ENCODE measurements at places on chromosomes 11 and 22.

DNA sequence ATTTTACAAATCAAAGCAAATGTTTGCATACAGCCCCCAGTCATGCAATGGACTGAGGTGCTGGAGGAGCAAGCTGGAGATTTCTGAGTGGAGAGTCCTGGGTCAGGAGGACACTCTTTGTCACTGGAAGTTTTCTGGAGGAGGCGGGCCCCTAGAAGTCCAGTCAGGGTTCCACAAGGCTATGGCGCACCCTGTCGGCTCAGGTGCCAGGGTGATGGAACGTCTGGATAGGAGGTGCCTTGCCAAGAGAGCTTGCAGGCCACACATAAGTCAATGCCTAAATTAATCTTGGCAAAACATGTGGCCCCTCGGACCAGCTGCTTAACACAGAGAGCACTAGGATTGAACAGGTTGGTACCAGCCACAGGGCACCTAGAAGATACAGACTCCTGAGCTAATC, 174.7 kb upstream of the CADM1 start:
- no peak for DNase-seq

DNA sequence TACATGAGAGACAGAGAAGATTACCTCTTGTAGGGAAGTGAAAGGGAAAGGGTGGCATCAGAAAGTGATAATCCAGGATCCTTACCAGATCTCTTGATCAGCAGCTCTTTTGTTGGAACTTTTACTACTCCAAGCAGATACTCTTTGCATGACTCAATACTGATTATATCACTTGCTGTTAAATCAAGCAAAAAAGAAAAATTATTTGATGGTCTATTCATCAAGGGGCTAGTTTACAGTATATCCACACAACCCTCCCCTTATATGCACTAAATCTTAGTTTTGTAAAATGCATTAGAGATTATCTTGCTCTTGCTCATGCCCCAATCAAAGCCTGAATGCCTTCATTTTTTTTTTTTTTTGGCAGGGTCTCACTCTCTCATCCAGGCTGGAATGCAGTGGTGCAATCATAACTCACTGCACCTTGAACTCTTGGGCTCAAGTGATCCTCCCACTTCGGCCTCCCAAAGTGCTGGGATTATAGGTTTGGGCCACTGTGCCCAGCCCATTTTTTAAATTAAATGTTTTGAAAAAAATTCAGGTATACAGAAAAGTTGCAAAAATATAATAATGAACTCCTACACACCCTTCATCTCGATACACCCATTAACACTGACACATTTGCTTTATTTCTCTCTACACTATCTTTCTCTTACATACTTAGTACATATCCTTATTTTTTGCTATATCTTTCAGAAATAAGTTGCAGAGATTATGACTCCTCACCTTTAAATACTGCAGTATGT, 76.1 kb upstream of the UCP3 start:
- no peak for DNase-seq

GRCh38 chr22:29387921-29388758, at the start of gene AP1B1:
AP1B1 (minus strand) TSS chr22:29388570; CDS start chr22:29367243, 21,327 bp downstream.
- DNase-seq, result peak; percentile 61

DNA sequence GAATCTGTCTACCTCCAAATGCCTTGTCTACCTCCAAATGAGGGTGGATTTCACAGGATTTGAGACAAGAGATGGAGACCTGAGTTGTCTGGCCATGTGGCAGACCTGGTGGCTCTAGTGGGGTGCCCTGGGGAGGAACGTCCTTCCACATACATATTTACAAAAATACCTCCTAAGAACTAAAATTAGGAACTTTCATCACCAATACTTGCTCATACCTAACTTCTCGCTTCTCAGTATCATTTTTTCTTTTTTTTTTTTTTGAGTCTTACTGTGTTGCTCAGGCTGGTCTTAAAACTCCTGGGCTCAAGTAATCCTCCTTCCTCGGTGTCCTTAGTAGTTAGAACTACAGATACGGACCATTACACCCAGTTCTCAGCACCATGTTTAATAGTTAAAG, 117.9 kb downstream of the MED15 start:
- DNase-seq, result no peak
